ENCODE measurements at places on chromosomes 11 and 22.
A peak's percentile ranks its signal among the peaks of the same experiment; 100 is the strongest.

- DNase-seq, result no peak
Observed at GRCh38 chr11:68036717-68037239, 2.0 kb upstream of the TCIRG1 start.

DNA sequence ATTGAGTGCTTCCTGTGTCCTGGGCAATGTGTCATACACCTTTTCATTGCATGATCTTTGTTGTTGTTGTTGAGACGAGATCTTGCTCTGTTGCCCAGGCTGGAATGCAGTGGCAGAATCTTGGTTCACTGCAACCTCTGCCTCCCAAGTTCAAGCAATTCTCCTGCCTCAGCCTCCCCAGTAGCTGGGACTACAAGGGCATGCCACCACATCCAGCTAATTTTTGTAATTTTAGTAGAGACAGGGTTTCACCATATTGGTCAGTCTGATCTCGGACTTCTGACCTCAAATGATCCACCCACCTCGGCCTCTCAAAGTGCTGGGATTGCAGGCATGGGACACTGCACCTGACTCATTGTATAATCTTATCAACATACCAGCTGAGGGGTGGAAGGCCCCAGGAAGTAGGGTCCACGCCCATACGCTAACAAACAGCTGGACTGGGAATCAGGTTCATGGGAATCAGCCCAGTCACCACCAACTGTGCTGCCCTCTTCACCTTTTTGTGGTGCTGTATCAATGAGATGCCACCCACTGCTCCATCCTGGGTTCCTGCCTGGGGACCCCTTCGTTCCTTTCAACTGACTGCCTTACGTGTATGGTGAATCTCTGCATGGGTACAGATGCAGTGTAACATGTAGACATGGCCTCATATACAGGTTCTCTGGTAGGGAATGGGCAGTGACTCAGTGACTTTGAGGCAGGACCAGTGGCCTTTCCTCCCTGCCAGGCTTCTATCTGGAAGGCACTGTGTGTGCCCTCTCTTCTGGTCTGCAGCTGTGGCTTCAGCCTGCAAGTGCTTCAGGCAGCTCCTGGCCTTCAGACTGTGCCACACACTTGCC lies 32.5 kb upstream of the YWHAH start:
- no peak for DNase-seq

- DNase-seq, result peak; percentile 59
Observed at GRCh38 chr11:69918938-69919650, 99.9 kb upstream of the FGF3 start.

- DNase-seq, result peak; percentile 76
Observed at GRCh38 chr11:23359297-23359696, 499.0 kb upstream of the CCDC179 start.

- DNase-seq, result peak; percentile 66
Observed at GRCh38 chr11:112958670-112959069, 2.5 kb upstream of the NCAM1 start.

- no peak for DNase-seq
Observed at GRCh38 chr11:130218501-130219070, 59.0 kb downstream of the ST14 start.

DNA sequence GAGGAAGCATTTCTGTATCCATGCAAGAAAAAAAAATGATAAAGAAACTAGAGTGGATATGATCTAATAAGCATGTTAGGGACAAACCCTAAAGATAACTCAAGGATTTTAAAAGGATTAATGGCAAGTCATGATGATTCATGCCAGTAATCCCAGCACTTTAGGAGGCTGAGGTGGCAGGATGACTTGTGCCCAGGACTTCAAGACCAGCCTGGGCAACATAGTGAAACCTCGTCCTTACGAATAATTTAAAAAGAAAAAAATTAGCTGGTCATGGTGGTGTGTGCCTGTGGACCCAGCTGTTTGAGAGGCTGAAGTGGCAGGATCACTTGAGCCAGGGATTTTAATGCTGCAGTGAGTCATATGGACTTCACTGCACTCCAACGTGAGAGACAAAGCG lies 145.5 kb upstream of the BLID start:
- peak; percentile 4 for DNase-seq

- DNase-seq, result no peak
Observed at GRCh38 chr11:7057641-7058040, 31.2 kb upstream of the RBMXL2 start.

DNA sequence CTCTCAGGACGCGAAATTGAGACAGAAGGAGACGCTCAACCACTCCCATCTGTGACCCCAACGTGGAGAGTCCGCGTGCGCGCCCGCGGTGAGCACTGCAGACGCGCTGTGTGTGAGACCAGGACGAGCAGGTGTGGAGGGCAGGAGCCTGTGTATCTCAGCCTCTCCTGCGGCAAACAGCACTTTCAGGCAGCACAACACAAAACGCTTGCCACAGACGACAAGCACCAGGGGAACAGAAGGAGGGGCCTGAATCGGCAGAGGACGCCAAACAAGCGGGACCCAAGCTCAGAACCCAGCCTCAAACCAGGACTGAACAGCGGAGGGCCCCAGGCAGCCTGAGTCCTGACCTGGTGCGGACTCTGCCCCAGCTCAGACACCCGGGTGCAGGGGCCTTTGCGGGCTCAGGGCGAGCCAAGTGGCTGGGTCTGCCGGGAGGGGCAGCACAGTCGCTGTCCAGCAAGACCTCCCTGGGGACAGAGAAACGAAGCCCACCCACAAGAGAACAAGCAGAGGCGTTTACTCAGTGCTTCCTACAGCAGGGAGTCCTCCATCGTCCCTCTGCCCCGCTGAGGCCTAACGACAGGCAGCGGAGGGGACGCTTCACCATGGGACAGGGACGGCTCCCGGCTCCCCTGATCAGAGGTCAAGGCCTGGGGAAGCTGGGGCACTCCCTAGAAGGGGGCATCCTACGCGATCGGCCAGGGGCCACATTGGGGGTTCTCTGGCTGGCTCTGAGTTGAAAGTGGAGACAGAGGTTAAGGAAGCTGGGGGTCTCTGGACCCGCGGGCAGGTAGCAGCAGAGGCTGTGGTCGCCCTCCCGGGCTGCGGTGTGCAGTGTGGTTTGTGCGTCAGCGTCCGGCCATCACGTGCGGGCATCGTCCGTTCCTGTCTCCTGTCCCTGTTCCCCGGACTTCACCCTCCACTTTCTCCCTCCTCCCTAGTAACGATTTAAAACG lies 560.8 kb downstream of the BRD1 start:
- no peak for DNase-seq

DNA sequence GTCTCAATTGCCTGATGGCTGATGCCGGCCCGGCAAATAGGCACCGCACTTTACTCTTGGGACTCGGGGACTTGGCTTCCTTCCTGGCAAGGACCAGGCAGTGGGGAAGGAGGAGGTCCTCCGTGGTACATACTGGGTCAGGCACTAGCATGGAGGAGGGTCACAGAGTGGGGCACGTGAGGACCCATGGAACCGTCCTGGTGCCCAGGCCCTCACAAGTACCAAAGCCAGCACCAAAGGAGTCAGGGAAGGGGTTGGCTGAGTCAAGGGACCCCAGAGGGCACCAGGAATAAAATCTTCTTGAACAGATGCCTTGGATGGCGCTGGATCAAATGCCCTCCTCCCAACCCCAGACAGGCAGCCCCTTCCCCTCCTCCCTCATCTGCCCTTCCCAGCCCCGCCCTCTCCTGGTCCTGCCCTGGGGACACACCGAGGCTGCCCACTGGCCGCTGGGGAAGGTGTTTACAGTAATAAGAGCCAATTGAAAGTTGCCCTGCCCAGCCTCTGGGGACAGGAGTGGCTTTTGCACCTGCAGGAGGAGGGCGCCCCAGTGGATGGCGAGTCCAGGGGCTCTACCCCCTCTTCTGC lies 5.6 kb upstream of the CARNS1 start:
- DNase-seq, result no peak

DNA sequence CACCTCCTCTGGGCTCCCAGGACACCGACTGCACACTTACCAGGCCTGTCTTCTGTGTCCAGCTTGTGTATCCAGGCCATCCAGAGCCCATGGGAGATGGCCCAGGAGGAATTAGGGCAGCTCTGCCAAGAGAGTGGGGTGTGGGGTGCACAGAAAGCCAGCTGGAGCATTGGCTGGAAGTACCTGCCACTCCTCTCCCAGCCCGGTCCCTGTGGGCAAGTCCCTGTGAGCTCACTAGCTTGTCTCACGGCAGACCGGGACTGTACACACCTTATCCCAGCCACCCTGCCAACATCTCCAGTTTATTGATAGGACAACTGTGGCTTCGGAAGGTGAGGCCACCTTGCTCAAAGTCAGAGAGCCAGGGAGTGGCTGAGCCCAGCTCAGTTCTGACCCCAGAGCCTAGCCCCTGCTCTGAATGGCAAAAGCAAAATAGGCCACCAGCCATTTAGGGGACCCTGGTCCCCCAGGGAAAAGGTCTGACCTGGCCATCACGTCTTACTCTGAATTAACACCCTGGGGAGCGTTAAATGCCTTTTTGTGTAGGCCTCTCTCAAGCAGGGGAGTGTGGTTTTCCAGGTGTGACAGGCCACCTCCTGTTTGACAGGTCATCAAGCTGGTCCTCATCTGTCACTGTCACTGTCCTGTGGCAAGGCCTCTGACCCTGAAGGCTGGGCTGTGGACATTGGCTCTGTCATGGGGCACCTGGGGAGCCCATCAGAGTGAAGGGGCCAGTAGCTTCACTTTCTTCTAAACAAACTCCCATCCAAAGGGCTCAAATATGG lies 15.1 kb downstream of the UQCR10 start:
- DNase-seq, result peak; percentile 25

DNA sequence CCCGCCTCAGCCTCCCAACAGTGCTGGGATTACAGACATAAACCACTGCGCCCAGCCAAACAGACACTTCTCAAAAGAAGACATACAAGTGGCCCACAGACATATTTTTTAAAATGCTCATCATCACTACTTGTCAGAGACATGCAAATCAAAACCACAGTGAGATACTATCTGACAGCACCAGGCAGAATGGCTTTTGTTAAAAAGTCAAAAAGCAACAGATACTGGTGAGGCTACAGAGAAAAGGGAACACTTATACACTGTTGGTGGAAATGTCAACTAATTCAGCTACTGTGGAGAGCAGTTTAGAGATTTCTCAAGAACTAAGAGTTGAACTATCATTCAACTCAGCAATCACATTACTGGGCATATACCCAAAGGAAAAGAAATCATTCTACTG lies 67.0 kb downstream of the ARHGAP20 start:
- DNase-seq, result peak; percentile 3

DNA sequence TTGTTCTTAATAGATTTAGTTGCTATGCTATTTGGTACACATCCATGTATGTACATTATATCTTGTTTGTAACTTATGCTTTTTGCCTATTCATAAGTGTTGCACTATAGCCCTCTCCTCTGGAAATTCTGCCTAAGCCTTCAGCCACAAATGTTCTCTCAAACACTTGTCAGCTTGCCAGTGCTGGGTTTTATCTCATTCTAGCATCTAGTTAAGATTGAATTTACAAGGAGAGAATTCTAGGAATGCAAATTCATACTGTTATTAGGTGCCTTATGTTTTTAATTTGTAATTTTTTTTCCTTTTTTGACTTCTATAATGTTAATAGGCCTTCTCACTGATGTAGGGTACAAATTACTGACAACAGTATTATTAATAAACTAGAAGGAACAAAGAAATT lies 14.6 kb upstream of the CTSC start:
- peak; percentile 67 for DNase-seq
